ENCODE measurements at places on chromosomes 16 and 17. TPM values are rescaled to one million over a fixed set of nuclear protein-coding genes. Genes with fewer than 3 reads are reported as not detected.

GRCh38 chr17:30555942-30556341 is 78.7 kb downstream of the GOSR1 start:
- DNase-seq: no peak
- no peak overlapping the region for H3K4me3 ChIP-seq
- no peaks in the 10 kb centered on the region for H3K27me3 ChIP-seq
- no peak overlapping the region for H3K27ac ChIP-seq
- no peaks in the 10 kb centered on the region for H3K36me3 ChIP-seq

Gene TXNL4B
- total RNA-seq: 9.1 TPM

- no peaks in the 10 kb centered on the region for H3K36me3 ChIP-seq
- H3K27me3 ChIP-seq: peaks cover 49% of the 10 kb centered on the region
- no peak for DNase-seq
- H3K4me1 ChIP-seq: peaks cover 4% of the 10 kb centered on the region
Measured at GRCh38 chr17:46975287-46975686, 3.8 kb downstream of the RPRML start.

Gene CPHXL2
- not detected for total RNA-seq

GRCh38 chr16:73945631-73946030 is 351.0 kb upstream of the PSMD7 start:
- H3K4me3 ChIP-seq: no peak overlapping the region
- H3K4me1 ChIP-seq: no peaks in the 10 kb centered on the region
- H3K36me3 ChIP-seq: no peaks in the 10 kb centered on the region
- DNase-seq: no peak
- H3K27ac ChIP-seq: no peak overlapping the region

Gene TUBG1
- 19.2 TPM for total RNA-seq

DNA sequence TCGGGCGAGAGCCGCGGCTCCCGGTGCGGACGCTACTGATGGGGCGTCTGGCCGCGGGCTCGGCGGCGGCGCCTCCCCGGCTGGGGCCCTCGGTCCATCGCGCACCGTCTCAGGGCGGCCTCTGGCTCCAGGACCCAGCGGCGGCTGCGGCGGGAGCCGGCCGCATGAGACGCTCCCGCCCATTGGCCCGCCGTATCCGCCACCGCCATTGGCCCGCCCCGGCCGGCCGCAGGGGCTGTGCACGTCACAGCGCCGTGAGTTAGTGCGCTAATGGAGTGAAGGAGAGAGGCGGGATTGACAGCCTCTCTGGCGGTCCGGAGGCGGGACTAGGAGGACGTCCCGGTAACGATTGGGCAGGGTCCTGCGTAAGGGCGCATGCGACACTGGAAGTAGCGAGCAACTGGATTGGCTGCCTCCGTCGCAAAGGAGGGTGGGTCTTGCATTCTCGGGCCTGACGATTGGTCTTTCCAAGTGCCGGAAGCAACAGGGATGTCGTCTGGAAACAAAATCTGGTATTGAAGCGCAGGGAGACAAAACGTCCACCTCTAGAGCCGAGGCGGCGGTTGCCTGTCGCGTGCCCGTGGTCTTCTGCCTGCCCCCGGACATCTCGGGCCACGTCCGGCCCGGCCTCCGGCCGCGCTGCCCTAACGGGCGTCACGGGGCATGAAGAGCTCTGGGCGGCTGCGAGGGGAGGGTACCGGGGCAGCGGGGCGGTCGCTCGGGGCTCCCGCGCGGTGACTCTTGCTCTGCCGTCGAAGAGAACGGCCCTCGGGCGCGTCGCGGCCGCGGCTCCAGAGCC is at the start of gene ANKRD11:
Gene ANKRD11, minus strand, starts transcription at position 123 of the 799 bp plus-strand sequence. CDS start 173,542 bp downstream, outside the sequence.
- H3K4me1 ChIP-seq: peaks cover 40% of the 10 kb centered on the region
- peaks cover 5% of the 10 kb centered on the region for H3K36me3 ChIP-seq
- DNase-seq: peak; percentile 100
- H3K4me3 ChIP-seq: peak within 1 kb of the TSS; percentile 95
- no peaks in the 10 kb centered on the region for H3K27me3 ChIP-seq
- H3K27ac ChIP-seq: peak within 1 kb of the TSS; percentile 94

Gene FADS6
- not detected for total RNA-seq

DNA sequence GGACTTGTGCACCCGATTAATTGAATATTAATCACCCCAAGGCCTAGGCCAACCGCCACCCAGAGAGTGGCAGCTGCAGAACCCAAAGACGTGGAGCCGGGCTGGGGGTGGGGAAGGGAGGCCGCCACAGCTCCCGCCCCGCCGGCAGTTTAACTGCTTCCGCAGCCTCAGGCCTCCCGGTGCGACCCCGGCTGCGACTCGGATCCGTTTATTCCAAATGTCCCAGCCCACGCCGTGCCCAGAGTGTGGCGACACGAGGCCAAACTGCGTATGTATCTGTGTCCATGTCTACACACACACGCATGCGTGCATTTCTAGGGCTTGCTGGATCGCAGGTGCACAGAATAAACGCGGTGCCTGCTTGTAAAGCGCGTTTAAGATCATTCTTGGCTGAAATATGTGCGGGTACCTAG is 802 bp upstream of the TOB1 start:
- peak overlapping the region; percentile 80 for H3K4me3 ChIP-seq
- peaks cover 14% of the 10 kb centered on the region for H3K36me3 ChIP-seq
- peak; percentile 76 for DNase-seq

DNA sequence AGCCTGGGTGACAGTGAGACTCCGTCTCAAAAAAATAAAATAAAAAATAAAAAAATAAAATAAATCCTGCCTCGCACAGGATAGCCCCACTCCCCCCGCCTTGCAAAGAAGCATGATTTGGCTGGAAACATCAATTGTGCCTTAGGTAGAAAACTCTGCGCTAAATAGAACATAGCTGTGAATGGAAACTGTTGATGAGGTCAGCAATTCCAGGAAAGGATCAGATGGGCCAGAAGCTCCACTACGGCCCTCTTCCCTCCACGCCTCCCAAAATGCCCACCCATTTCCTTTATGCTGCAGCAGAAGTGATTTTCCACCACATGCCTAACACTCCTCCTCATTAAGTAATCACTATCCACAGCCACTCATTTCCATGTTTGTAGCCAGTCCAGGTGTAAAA is 473.4 kb downstream of the XYLT1 start:
- no peak overlapping the region for H3K4me3 ChIP-seq
- no peak overlapping the region for H3K27ac ChIP-seq
- DNase-seq: no peak
- H3K36me3 ChIP-seq: no peaks in the 10 kb centered on the region

Gene CD300LG
- not detected for total RNA-seq

GRCh38 chr17:74785981-74786360 is 9.8 kb upstream of the NAT9 start:
- H3K27me3 ChIP-seq: no peaks in the 10 kb centered on the region
- peaks cover 3% of the 10 kb centered on the region for H3K4me1 ChIP-seq
- DNase-seq: peak; percentile 42
- H3K36me3 ChIP-seq: peaks cover 37% of the 10 kb centered on the region
- H3K27ac ChIP-seq: no peak overlapping the region

Gene KATNIP
- total RNA-seq: 32.7 TPM

DNA sequence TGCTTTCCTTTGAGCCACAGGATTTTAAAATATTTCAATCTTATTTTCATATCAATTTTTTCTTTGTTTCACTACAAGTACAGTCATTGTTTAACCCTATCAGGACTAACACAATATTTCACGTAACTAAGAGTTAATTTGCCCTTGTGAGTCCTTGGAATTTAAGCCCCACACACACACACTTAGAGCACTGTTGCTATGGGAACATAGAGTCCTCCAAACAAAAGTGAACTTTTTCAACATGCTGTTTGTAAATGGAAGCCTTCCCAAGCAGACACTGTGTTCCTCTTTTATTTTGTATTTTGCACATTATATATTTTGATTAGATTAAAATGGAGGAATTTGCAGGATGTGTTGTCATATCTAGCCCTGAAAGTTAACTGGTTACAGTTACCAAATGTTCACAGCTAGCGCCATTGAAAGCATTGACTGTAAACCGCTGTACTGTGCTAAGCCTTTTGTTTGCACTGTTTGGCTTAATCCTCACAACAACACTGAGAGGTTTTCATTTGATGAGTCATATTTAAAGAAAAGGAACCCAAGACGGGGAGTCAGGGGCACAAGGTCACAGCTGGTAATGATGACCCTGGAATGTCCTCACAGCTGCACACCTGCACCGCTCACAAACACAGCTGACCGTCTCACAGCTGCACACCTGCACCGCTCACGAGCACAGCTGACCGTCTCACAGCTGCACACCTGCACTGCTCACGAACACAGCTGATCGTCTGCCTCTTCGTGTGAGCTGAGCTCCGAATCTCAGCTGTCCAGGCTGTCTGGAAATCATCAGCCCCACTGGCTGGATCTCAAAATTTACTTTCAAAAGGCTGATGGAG is 6.3 kb downstream of the HSBP1 start:
- H3K27me3 ChIP-seq: peaks cover 9% of the 10 kb centered on the region
- peak; percentile 51 for DNase-seq
- no peak overlapping the region for H3K4me3 ChIP-seq
- H3K27ac ChIP-seq: no peak overlapping the region
- peaks cover 22% of the 10 kb centered on the region for H3K36me3 ChIP-seq
- H3K4me1 ChIP-seq: peaks cover 21% of the 10 kb centered on the region

Gene SYNGR3
- under 0.01 TPM for total RNA-seq

DNA sequence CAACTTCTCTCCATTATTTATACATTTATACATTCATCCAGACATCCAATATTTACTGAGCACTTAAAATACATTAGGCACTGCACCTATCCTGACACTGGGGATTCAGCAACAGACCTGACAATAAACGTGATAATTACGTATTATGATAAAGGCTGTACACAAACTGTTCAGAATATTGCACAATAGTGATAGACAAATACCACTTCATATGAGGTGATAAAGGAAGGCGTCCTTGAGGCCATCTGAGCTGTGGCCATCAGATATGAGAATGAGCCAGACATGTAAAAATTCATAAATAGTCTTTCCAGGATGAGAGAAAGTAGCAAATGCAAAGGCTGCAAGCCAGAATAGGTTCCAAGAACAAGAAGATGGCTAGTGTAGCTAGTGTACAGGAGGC is 8.6 kb downstream of the USP32 start:
- peak overlapping the region; percentile 60 for H3K27ac ChIP-seq
- H3K36me3 ChIP-seq: no peaks in the 10 kb centered on the region
- H3K27me3 ChIP-seq: no peaks in the 10 kb centered on the region
- H3K4me1 ChIP-seq: peaks cover 15% of the 10 kb centered on the region
- DNase-seq: no peak
- no peak overlapping the region for H3K4me3 ChIP-seq

DNA sequence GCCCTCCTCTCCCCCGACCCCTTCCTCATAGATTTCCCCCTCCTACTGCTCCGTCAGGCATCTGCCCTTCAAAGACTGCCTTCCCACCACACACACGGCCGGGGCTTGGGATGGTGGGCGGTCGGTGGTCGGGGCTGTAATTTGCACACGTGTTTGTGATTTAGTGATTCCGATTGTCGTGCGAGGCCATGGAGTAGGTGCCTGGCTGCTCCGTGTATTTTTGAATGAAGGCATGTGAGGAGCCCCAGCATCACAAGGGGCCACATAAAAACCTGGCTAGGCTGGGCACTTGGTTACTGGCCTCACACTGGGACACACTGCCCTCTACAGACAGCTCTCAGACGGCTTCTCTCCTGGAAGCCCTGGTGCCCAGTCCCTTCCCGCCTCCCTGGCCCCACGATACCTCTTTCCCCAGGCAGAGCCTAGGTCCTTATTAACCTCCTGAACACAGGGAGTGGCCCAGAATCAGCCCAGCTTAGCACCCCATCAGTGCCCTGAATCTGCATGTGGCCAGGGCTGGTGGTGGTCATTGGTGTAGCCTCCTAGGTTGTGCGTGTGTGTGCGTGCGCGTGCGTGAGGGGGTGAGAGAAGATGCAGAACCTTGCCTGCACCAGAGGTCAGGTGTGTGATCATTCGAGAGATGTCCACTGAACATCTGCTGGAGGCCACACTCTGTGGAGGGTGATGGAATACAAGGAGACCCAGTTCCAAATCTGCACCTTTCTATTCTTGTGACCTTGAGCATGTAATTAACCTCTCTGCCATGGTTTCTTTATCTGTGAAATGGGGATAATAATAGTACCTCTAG is 1.3 kb upstream of the SOCS1 start:
- H3K27ac ChIP-seq: peak overlapping the region; percentile 89
- H3K27me3 ChIP-seq: no peaks in the 10 kb centered on the region
- peak; percentile 97 for DNase-seq
- no peaks in the 10 kb centered on the region for H3K36me3 ChIP-seq
- peak overlapping the region; percentile 92 for H3K4me3 ChIP-seq
- H3K4me1 ChIP-seq: peaks cover 27% of the 10 kb centered on the region

Gene HOXB9
- total RNA-seq: not detected

Gene CDC6
- 8.3 TPM for total RNA-seq

DNA sequence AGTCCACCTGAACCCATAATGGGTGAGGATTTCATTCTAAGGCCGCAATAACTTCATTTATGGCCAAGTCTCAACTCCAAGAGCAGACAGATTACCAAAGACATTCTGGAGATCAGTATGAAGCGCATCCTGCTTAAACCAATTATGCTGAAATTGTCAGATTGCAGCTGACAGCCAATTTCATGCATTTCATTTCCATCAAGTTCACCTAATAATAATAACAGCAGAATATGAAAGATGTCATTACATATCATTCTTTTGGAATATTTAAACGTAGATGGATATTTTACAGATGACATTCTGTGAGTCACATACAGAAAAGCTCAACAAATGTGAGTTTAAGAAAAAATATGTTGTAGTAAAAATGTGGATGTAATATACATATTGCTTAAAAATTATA is 54.9 kb upstream of the NACA2 start:
- no peaks in the 10 kb centered on the region for H3K27me3 ChIP-seq
- H3K4me3 ChIP-seq: no peak overlapping the region
- H3K27ac ChIP-seq: no peak overlapping the region
- no peaks in the 10 kb centered on the region for H3K36me3 ChIP-seq

Gene GDPD3
- 0.88 TPM for total RNA-seq

DNA sequence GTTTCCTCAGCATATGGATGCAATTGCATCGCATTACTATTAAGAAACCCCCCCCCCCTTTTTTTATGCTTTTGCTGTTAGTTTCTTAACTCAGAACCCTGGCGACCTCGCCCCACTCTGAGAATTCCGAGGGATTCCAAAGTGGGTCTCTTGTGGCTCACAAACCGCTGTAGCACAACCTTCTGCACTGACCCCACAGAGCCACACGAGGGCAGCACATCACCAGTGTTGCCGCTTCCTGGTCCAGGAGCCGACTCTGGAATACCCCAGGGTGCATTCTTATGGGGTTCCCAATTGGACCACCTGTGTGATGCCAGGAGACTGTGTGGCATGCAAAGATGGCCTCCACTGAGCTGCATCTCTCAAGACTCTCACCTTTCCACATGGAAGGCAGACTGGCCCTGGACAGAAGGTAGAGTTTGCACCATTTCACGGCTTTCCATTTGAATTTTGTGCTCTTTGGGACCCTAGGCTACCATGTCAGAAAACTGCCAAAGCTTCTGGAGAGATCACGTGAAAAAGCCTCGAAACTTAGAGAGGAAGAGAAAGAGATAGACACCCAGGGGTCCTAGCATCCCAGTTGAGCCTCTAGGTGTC is 432.7 kb upstream of the ASIC2 start:
- DNase-seq: peak; percentile 72
- no peaks in the 10 kb centered on the region for H3K4me1 ChIP-seq
- no peak overlapping the region for H3K27ac ChIP-seq
- no peaks in the 10 kb centered on the region for H3K36me3 ChIP-seq
- no peak overlapping the region for H3K4me3 ChIP-seq

Gene ZNF18
- 13.4 TPM for total RNA-seq
